ENCODE measurements at places on chromosomes 2 and 18.

DNA sequence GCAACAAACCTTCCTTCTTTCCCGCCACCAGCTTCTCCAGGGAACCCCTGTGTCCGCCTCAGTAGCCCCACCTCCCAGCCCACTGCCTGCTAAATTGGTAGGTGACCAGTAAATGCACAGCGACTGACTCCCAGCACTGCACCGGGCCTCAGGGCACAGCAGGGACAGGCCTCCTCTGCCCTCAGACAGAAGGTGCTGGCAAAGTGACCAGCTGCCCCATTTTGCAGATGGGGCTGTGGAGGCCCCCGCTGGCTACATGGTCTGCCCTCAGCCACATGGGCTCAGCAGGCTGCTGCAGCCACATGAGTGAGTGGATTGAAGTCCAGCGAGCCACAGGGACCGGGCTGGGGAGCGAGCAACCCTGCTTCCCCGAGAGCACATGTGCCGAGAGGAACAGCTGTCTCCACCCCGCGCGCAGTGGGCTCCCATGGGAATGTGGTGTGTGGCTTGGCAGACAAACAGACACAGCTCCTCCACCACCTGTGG, 7.8 kb upstream of the NPPC start:
- no peak for DNase-seq

DNA sequence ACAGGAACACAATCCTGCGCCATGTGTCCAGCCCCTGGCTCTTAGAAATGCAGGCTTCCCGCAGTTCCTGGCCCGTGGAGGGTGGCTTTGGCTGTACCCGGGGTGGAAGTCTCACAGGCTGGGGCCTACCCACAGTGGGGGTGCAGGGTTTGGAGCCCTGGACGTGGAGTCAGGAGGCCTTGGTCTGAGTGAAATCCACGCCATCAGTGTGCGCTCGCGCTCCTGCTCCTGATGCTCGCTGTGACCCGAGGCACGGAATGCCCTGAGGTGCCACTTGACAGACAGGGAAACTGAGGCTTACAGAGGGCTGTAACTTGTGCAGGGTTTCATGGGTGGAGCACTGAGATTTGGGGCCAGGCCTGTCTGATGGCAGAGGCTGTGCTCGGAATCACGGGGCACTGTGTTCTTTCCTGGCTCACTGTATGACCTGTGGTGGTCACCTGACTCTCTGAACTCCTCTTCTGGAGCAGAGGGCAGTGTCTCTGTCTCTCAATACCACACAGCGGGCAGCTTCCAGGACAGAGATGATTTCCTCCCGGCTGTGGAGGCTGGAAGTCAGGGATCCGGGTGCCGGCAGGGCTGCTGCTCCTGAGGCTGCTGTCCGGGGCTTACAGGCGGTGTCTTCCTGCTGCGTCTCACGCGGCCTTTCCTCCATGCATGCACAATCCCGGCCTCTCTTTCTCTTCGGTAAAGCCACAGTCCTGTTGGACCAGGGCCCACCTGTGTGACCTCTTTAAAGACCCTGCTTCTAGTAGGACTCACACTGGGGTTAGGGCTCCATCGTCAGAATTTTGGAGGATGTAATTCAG, 25.9 kb upstream of the ALLC start:
- DNase-seq, result no peak

DNA sequence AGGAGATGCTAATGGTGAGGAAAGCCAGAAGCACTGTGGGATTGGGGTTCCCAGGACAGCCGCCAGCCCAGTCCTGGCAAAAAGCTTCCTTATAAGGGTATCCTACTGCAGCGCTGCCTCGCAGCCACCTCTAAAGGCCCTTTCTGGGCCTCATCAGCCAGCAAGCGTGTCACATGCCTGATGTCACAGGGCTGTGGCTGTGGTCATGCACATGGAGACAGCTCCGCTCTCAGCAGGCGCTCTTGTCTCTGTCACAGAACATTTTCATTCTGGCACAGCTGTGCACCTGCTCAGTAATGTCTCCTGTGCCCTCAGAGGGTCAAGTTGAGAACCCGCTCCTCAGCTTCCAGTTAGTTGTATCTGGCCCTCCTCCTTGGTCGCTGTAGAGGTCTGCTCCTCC, 17.7 kb upstream of the MAL start:
- DNase-seq, result no peak

DNA sequence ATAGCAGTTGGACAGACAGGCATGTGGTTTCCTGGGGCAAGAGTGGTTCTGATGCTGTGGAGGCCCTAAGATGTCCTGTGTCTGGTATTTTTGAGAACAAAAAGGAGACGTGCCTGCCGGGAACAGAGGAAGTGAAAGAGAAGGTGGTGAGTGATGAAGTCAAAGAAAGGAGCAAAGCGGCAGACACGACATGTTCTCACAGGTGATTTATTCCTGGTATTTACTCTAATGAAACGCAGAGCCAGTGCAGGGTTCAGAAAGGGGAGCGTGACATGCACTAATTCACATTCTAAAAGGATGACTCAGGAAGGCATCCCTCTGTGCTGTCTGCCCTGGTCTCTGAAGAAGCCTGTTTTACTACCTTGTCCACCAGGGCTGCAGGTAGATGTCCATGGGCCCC, 211.0 kb downstream of the KCNE4 start:
- no peak for DNase-seq

GRCh38 chr2:163592954-163593622, 142.7 kb downstream of the FIGN start:
- no peak for DNase-seq
